ENCODE measurements at places on chromosomes 7 and 10.

- DNase-seq, result peak; percentile 37
These were observed 4.4 kb downstream of the IFIT3 start for GRCh38 chr10:89332123-89332633.

DNA sequence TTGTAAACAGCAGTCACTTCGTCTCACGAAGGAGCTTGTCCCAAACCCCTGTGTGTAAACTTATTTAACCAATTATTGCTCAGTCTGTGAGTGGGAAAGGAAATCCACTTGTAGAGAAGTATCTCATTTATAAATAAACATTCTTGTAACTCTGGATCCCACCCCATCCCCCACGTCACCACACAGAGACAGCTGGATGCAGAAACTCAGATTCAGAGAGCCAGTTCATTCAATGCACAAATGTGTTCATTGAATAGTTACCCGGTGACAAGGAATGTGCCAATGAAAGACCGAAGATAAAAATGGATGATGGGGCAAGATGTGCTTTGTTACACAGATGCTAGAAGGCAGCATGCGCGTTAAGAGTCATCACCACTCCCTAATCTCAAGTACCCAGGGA lies 8.3 kb upstream of the OCM start:
- DNase-seq, result no peak

DNA sequence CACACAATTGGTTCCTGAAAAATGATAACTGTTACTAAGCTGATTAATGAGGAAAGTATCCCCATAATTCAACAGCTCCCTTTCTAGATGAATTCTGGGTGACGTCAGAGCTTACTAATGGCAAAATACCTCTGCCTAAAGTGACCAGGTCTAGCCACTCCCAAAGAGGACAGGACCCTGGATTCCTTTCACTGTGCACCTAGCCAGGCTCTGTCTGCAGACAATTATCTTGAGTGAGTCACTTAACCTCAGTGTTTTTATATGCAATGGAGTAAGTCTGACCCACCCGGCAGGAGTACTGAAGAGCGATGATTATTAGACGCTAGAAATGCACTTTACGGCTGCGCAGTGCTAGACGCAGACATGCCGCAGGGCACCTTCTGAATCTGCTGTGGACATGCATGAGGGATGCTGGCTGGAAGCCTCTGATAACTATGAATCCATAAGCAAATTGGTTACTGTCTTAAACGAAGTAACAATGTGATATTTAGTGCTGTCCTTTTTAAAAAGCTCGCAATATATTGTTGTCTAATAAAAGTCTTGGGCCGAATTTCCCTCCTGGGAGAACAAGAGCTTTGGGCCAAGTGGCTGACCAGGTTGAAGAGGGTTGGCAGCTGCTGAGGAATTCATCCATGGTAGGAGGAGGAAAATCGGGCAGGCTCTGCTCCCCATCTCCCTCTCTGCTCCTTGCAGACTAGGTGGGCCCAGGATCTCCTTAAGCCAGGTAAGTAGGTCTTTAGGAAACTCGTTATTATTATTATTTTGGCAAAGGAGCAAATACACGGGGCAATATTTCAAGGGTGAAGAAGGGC lies 4.6 kb upstream of the INPP5A start:
- no peak for DNase-seq

- DNase-seq, result no peak
These were observed 50.2 kb downstream of the ARHGAP22 start for GRCh38 chr10:48554656-48555055.

DNA sequence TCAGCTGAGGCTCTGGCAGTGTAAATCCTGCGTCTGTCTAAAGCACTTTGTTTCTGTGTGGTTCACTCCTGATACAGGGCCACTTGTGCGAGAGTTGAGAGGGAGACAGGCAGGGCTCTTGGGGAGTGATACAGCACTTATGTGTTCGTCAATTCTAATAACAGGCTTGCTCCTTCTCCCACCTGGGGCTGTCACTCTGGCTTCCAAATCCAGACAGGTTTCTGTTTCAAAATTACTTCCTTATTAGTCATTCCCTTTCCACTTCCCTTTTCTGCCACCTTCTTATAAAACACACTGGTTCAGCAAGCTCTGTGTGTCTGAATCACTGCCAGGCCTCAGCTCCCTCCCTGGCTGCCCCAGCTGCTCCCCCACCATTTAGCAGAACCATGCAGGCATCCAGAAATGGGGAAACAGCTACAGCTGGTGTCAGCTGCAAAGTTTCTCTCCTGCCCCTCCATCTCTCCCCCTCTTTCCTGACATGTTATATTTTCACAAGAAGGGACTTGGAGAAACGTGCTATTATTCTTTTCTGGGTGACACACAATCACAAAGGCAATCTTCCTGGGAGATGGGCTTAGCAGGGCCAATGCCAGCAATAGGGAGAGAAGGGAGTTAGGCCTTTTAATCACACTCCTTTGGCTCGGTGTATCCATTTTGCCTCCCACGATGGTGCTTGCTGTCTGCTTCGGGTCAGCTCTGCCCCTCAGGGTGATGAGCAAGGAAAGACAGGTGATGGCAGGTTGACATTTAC lies 58.4 kb upstream of the ZNRF2 start:
- peak; percentile 25 for DNase-seq

DNA sequence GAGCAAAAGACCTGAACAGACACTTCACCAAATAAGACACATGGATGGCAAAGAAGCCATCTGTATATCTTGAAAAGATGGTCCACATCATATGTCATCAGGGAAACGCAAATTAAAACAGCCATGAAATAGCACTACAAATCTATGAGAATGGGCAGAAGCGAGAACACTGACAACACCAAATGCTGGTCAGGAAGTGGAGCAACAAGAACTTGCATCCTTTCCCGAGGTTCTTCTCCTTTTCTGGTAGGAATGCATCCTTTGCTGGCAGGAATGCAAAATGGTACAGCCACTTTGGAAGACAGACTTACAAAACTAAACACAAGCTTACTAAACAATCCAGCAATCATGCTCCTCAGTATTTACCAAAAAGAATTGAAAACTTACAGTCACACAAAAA lies 60.0 kb downstream of the PIK3AP1 start:
- DNase-seq, result no peak

GRCh38 chr10:112209684-112210131 lies 26.1 kb upstream of the GPAM start:
- no peak for DNase-seq

GRCh38 chr10:116989439-116989838 lies 15.5 kb downstream of the SHTN1 start:
- no peak for DNase-seq

GRCh38 chr10:91617072-91617609 lies 15.7 kb downstream of the PPP1R3C start:
- no peak for DNase-seq

GRCh38 chr7:27200761-27201579 lies 1.1 kb upstream of the HOXA13 start:
- no peak for DNase-seq

GRCh38 chr10:125023255-125023654 lies 81.3 kb downstream of the ZRANB1 start:
- no peak for DNase-seq

DNA sequence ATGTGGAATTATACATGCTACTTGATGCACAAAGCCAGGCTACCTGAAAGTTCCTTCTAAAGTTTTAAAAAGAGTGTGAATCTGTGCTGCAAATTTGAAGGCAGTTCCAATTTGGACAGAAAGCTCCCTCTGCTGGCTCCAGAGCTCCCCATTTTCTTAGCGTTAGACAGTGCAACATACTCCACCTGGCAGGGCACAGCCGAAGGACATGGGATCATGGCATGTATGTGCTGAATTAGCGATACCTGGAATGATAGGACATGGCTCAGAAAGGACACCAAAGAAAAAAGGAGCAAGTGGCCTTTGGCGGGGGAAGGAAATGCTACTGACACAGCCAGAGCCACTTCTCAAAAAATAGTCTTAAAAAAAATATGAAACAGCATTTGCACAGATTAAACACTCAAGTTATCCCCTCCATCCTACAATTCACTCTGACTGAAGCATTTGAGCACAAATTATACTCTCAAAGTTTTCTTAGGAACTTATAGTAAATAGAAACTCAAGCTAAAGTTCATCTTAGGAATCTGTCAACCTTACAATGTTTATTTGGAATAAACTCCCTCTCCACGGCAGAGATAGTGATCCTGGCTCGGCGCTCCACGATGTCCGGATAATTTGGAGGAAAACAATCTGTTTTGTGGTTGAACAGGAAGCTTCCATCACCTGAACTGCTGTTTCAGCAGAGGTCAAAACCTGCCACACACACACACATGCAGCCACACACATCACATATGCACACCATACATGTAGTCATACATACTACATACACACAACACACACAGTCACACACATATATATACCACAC lies 80.0 kb downstream of the C7orf25 start:
- no peak for DNase-seq

DNA sequence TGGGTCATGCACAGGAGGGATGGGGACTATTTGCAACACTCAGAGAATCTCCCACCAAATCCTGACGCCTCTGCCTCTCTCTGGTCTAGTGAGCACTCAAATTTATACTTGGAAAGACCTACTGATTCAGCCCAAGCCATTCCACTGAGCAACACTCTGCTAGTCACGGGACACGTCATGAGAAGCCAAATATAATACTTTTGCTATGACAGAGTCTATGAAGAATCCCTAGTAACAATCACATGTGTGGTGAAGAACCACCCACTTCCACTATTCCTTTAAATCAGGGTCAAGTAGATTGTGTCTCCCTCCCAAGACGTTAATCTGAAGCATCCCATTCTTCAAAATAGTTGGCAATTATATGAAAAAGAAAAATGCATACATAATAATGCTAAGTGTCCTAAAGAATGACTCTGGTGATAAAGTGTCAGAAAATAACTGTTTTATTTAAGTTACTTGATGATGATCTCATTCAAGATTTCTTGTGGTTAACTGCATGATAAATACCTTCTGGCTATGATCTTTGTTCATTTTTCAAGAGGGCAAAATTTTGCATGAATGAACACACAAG lies 28.5 kb downstream of the CHCHD3 start:
- no peak for DNase-seq

DNA sequence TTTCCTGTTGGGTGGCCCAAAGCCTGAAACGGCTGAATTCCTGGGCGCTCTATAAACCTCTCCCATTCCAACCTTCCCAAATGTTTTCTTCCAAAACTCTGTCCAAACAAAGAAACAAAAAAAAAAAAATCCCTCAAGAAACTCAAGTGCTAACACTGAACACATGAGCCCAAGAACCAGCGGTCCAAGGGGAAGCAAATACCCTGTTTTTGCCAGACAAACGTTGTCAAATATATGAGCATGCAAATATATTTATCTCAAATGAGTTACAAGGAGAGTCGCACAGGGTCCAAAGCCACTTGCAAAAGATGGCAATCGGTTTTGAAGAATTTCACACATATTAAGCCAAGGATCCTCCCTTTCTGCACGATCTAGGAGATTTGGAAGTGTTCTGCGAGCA lies 23.3 kb upstream of the EMX2 start:
- DNase-seq, result no peak

GRCh38 chr7:20484356-20484755 lies 131.1 kb upstream of the ABCB5 start:
- no peak for DNase-seq

GRCh38 chr7:132412435-132412834 lies 163.8 kb downstream of the PLXNA4 start:
- no peak for DNase-seq

DNA sequence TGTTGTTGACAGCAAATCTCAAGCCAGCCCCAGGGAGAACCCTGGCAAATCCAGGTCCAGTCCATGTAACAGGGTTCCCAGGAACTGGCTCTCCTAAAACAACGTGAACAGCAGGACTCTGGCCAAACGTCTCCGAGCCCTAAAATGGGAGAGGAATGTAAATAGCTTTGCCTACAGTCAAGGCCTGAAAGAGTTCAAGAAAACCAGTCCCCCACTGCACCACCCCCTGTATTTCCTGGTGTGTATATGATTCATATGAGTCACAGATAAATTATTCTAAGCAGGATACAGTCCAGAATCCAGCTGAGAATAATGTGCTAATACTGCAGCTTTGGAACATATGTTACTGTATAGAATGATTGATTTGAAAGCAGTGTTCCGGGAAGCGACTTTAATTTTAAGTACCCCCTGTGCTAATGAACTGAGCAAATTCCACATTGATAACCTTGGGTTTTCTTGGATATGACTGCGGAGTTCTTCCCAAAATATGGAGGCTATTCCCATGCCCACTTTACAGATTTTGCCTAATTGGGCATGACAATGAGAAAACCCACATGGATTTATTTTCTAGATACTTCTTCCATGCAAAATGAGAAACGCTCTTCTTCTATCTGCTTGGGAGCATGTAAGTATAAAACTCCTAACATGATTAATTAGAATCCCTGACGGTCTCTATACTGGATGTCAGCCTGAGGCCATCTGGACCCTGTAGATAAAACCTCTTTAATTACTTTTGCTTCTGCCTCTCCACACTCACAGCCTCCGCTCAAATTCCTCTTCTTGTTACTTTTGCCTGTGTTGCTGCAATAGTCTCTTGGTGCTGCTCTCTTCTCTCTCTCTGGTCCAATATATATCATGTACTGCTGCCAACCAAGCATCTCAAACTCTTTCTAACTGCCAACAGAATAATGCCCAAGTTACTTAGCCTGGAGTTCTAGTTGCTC lies 50.2 kb downstream of the LAMB4 start:
- no peak for DNase-seq

GRCh38 chr7:78939669-78940068 lies 513.8 kb downstream of the MAGI2 start:
- no peak for DNase-seq

DNA sequence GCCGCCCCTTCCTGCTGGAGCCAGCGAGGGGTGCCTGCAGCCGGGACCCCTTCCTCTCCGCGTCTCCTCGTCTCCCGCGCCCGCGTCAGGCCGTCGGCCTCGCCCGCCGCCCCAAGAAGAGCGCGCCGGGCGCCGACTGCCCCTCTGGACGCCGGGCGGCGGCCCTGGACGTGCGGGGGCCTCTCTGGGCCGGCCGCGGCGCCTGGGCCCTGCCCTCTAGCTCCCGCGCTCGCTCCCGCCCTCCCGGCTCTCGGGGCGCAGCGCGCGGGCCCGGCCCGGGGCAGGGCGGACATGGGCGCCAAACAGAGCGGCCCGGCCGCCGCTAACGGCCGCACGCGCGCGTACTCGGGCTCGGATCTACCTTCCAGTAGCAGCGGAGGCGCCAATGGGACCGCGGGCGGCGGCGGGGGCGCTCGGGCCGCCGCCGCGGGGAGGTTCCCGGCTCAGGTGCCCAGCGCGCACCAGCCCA lies 704 bp downstream of the ZNRF2 start:
- DNase-seq, result peak; percentile 42

DNA sequence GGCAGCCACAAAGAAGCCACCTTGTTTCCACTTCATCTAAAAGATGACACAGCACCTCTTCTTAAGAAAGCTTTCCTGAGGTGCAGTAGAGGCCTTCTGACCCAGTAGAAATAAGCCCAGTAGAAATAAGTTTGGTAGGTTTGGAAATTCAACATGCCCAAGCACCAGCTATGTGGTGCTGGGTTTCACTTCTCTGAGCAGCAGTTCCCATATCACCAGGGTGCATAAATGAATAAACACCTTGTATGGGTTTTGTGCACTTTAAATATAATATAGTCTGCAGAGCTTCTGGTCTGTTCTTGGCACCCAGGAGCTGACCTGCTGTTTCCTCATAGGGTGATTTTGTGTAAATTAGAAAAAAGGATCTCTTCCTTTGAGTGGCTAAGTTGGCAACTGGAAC lies 492.4 kb upstream of the SORCS1 start:
- no peak for DNase-seq

GRCh38 chr7:138164804-138165203 lies 88.5 kb downstream of the AKR1D1 start:
- DNase-seq, result no peak

- no peak for DNase-seq
These were observed 136.9 kb upstream of the CDK6 start for GRCh38 chr7:92973293-92973731.
